Sigmoid colon (tissue), 7 donors: ENCODE measurements at places on chromosomes 6 and 20. TPM values are rescaled to one million over a fixed set of nuclear protein-coding genes. Genes with fewer than 3 reads are reported as not detected.

- DNase-seq, result no peak
These were observed 109.0 kb upstream of the THBS2 start for GRCh38 chr6:169362501-169363121.

SMLR1 gene
- not detected for total RNA-seq

- no peak for DNase-seq
These were observed 20.8 kb upstream of the MLN start for GRCh38 chr6:33824461-33825154.

DNA sequence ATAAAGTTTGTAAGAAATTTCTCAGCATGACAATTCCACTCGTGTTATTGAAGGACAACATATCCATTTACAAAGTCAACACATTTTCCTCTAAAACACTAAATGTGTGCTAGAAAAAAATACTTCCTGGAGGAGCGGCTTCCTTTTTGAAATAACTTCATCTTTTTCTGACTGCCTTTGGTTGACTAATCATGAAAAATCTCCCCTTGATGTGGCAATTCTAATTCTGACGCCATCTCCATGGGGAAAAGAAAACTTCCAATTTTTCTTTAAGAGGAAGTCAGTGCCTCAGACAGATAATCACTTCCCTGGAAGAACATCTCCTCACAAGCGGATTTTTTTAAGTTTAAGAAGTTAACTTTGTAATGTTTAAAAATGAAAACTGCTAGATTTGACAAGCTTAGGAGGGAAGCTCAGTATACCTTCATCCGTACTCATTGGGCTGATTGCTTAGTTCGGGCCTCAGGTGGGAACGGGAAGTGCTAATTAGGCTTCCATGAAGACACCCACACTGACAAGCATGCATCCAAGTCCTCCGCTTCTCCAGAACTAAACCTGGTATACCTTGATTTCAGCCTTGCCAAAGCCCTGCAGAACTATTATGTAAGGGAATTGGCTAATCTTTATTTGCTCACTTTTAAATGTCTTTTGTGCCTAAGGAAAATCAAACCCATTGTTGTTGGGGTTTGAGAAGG lies 35.1 kb upstream of the DUSP22 start:
- DNase-seq, result no peak

DNA sequence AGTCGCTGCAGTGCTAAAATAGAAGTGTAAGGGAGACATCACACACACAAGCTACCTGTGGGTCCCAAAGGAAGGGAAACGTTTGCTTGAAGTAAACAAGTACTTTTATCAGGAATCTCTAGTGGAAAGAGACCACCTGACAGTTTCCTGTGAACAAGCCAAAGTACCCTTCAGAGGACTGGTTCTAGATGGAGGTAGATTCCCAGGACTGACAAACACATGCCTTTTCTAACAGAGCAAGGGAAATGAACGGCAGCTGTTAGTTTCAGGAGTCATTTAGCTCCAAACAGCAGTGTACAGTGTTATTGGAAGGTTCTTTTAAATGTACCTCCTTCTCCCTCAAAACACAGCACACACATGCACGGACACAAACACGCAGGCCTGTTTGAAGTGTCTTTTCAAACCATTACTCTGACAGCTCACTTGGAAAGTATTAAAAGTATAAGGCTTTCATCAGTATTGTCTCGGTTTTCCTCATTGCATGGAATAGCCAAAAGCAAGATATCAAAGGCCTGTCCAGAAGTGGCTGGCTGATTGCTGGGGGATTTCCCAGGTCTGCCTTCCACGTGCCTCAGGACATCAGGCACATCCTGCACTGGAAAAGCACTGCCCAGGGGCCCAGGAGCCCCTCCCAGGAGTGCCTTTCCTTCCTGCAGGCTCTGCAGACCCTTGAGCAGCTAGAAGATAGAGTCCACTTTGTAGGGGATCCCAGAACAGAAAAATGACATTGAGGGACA lies 393.2 kb upstream of the SOX4 start:
- no peak for DNase-seq

RIPOR3 gene
- total RNA-seq, result 14.5 TPM

DNA sequence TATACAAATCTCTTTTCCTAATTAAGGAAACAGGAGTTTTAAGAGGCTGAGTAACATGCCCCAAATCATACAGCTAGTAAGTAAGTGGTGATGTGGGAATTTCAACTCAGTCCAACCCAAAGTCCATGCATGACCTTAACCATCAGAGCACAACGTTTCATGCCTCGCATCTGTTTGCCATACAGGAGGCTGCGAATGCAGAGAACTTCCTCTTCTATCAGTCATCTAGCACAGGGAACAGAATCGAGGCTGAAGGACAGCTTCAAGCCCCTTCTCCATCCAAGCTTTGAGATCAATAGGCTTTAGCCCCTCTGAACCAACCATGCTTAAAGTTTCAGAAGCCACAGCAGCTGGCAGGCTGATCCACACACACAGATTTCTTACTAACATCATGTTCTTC lies 113.2 kb downstream of the MAFB start:
- DNase-seq, result no peak

CST1 gene
- total RNA-seq, result not detected

DNA sequence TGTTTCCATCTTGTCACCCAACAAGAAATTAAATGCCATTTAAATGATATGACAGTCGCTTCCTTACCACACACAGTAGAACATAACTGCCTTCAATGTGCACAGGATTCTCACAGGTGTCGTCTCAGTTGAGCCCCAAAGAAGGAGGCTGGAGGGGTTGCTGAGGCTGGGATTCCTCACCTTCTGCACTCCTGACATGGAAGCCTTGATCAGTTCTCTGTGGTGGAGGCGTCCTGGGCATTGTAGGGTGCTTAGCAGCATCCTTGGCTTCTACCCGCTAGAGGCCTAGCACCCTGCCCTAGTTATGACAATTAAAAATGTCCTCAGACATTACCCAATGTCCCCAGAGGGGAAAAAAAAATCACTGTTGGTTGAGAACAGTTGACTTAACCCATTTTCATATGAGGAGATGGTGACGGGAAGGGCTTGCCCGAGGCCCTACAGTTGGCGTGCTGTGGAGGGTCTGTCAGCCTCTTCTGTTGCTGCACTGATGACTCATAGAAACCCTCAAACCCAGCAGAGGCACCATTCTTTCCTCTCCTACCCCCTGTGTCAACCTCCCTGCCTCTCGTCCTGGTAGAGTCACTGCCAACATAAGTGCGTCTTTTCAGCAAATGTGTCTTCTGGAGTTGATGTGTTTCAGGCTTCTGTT lies 19.3 kb upstream of the ZNF831 start:
- DNase-seq, result no peak

DNA sequence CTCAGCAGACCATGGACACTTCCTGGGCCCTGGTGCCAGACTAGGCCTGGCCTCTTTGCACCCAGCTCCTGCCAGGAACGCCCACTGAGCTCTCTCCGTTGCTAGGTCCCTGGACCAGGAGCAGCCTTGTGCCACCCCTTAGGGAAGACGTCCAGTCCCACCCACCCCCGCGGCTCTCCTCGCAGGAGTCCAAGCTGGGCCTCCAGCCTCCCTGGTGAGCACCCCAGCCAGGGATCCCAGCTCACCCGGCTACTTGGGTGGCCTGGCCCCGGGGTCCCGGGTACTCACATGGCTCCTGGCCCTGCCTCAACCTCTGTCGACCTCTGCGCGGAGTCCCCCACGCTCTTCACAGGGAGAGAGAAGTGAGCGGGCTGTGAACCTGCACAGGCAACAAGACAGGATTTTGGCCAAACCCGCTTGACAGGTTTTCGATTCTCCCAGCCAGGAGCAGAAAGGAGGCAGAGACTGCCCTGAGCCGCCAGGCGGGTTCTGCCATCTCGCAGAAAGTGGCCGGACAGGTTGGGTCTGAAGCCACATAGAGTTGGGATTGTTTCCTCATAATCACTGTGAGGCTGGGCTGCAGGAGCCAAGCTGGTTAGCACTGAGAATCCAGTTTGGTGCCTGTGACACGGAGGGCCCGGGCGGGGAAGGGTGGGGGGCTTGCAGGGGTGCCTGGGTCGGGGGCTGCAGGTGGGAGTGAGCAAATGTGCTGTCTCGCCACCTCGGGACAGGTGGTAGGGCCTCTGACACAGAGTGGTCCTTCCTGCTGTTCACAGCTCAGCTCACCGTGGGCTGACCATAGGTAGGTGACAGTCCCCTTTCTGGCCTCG lies at the start of gene RBBP8NL:
Gene RBBP8NL (minus strand): TSS at position 368 of the 830 bp plus-strand sequence. CDS start 7,892 bp downstream, outside the sequence.
- no peak for DNase-seq

DNA sequence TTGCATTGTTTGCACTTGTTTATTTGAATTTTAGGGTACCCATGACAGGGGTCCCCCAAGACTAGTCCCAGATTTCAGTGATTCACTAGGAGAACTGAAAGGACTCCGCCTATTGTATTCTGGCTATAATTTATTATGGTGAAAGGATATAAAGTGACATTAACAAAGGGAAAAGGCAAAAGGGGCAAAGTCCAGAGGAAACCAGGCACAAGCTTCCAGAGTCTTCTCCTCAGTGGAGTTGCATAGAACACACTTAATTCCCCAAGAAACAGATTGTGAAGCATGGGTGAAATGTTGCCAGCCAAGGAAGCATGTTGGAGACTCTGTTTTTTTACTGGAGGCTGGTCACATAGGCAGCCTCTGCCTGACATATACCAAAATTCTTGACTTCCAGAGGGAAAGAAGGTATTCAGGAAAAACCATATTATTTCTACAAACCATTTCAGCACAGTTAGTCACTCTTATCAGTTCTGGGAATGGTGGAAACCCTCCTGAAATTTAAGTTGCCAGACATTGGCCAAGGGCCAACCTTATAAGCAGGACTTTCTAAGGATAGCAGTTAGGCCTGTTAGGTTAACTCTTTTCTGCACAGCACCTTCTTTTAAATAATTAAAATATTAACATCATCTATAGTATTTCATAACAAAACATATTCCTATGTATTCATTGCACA lies 71.8 kb downstream of the FIG4 start:
- no peak for DNase-seq

DNA sequence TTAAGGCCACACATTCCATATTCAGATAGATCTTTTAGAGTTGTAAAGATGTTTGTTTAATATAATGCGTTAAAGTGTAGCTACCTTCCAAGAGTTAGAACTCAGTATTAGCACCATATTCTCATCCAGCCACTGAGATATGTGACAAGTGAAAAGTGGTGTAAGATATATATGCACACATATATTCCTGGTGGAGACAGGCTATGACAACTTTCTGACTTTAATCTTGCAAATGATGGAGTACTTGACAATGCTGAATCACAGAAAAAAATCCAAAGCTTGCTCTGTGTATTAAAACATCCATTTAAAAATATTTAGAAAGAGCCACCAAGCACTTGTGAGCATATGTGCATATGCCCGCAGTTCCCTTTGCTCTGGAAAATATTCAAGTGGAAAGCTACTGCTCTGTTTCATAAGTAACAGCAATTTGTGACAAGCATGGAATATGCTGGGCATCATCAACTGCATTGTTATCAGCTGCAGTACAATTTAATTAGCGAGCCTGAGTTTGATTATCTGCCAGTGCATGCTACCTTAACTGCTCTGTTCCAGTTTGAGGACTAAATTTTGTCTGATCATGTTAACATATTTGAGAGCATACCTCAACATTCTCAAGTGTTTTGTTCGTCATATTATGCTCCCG lies 64.8 kb downstream of the VIP start:
- no peak for DNase-seq

DNA sequence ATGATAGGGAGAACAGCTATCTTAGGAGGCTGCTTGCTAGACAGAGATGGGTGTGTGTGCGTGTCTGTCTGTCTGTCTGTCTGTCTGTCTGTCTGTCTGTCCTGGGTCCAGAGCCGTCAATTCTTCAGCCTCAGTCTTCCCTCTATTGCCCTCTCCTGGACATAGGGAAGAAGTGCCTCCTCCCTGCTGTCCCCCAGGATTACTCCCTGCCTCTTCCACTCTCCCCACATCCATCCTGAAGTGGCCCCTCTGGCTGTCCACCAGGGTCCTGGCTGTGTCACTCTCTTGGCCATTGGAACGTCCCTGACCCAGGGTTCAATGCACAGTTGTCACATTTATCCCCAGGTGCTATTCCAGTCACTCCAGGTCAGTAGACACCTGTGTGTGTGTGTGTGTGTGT lies 10.2 kb downstream of the TREML2 start:
- DNase-seq, result no peak
